ENCODE measurements at places on chromosomes 7 and 10.

GRCh38 chr10:22301193-22301592, 15.0 kb upstream of the COMMD3 start:
- DNase-seq = no peak

DNA sequence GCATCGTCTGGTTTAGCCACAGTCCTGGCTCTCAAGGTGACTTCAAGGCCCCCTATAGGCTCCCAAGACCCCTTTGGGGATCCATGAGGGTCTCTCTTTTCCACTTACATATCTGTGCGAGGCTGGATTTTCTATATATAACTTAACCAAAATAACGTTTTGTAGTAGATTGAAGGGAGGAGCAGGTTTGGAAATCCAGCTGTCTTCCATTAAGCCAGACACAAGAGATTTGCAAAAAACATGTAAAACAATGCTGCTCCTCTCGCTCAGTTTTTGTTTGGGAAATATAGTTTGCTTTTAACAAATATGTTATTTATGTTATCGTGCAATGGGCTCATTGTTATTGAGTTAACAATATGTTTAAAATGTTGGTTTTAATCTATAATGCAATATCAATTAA, 811.2 kb downstream of the TYW1 start:
- peak; percentile 31 for DNase-seq

GRCh38 chr7:90948085-90948484, 316.1 kb upstream of the FZD1 start:
- no peak for DNase-seq

DNA sequence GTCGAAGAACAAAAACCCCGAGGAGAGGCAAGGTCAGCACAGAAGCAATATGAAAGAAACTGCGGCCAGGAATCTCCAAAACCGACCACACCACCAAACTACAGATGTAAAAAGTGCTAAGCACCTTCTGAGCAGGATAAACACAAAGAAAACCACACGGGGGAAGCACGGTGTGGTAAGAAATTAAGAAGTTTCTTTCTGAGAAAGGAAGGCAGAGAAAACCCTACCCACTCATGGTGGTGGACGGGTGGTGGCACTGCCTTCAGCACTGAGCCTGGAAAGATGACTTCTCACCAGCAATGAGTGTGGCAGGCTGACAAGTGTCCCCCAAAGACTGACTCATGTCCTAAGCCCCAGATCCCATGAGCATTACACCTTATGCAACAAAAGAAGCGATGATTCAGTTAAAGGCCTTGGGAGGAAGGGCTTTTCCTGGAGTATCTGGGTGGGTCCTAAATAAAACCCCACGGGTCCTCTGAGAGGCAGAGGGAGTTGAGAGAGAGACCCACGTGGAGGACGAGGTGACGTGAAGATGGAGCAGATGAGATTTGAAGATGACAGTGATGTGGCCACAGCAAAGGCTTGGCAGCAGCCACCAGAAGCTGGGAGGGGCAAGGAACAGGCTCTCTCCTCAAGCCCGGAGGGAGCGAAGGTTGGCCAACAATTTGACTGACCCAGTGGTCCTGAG, 124.9 kb downstream of the DLG5 start:
- DNase-seq = no peak

- no peak for DNase-seq
Observed at GRCh38 chr7:44969049-44969700, 9.6 kb downstream of the MYO1G start.

DNA sequence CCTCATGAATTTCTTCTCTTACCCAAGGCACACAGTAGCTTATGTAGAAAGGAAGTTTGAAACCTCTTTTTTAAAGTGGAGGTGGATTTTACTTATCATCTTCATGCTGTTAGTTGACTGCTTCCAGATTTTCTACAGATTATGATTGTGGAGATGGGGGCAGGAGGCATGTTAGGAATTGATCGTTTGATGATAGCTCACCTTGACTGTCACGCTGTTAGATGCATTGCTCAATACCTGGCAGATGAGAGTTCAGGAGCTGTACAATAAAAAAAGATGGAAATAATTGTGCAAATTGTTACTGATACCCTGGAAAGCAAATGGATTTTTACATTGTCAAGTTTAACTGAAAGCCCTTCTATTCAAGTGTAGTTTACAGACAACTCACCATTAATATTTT, 340.3 kb downstream of the PLXDC2 start:
- no peak for DNase-seq

DNA sequence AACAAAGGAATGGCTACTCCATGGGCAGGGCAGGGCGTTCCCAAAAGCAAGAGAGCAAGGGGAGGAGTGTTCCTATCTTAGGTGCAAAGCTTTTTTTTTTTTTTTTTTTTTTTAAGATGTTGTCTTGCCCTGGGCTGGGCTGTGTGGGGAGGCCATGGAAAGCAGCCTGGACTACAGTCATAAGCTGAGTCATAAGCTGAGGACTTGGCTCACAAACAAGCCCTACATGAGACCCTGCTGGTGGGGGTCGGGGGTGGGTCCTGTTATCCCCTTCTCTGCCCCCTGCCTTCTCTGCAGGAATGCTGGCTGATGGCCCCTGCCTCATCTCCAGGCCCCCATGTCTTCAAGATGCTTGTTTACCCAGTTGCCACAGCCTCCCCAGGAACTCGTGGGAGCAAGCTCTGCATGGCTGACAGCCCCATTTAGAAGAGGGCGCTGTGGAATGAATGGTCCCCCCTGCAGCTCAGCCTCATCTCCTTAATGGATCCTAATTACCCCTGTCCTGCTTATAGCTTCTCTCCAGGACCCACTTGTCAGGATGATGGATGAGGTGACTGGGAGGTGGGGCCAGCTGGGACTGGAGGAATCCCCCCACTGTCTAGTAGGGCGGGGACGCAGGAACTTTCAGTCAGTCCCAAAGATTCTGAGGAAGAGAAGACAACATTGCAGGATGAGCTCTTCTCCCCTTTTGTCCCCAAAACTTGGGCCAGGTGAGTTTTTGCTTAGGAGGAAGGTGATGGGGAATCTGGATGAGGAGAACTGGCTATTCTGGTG, 340.8 kb upstream of the PODXL start:
- DNase-seq = peak; percentile 71

GRCh38 chr10:11757454-11757820, 15.3 kb downstream of the ECHDC3 start:
- DNase-seq = peak; percentile 81

GRCh38 chr7:7829667-7830066, 111.3 kb upstream of the RPA3 start:
- no peak for DNase-seq

- no peak for DNase-seq
Observed at GRCh38 chr10:53379956-53380355, 607.4 kb upstream of the MBL2 start.

DNA sequence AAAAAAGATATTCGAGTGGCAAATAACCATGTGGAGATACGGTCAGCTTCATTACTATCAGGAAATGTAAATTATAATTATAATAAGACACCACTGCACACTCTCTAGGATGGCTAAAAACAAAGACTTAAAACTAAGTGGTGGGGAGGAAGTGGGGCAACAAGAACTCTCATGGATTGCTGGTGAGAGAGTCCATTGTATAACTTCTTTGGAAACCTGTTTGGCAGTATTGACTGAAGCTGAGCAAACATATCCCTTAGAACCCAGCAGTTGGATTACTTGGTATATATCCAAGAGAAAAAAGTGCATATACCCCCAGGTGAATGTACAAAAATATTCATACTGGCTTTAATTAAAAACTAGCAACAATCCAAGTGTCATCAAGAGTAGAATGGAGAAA, 133.7 kb upstream of the CTBP2 start:
- no peak for DNase-seq

DNA sequence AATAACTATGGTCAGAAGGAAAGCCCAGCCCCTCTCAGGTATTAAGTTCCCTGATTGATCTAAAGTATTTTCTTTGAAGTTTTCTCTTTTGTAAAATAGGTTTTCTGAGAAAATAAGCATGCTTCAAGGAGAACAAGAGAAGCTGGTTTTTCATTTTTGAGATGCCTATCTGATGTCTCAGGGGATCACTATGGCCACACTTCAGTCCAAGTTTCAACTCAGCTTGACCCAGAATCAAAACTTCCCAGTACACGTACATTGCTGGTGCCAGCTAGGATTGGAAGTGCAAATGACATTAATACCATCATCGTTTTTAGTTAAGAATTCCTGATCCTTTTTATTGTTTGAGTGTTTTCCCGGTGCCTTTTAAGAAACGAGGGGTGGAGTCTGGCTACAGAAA, 7.2 kb downstream of the ITIH5 start:
- no peak for DNase-seq

- DNase-seq = no peak
Observed at GRCh38 chr7:451255-452225, 68.1 kb downstream of the PDGFA start.

- DNase-seq = no peak
Observed at GRCh38 chr10:133001114-133001513, 58.7 kb upstream of the CFAP46 start.

GRCh38 chr7:46146454-46147255, 225.6 kb upstream of the IGFBP3 start:
- DNase-seq = no peak

GRCh38 chr7:128231677-128232076, 9.4 kb upstream of the LEP start:
- DNase-seq = no peak

GRCh38 chr7:75891815-75892411, 13.1 kb downstream of the RHBDD2 start:
- no peak for DNase-seq

GRCh38 chr10:60224066-60224705, 165.5 kb downstream of the ANK3 start:
- peak; percentile 61 for DNase-seq

GRCh38 chr10:132001238-132001972, 19.7 kb upstream of the BNIP3 start:
- DNase-seq = no peak
